ENCODE measurements at places on chromosomes 5 and 9.
A peak's percentile ranks its signal among the peaks of the same experiment; 100 is the strongest.

GRCh38 chr5:76283670-76284069 lies 119.4 kb upstream of the IQGAP2 start:
- no peak for DNase-seq

- DNase-seq: no peak
Observed at GRCh38 chr5:147180751-147181150, 54.1 kb upstream of the STK32A start.

- DNase-seq: no peak
Observed at GRCh38 chr5:132662004-132662401, 4.0 kb downstream of the IL13 start.

- DNase-seq: no peak
Observed at GRCh38 chr9:137470785-137471184, 11.7 kb upstream of the NSMF start.

- DNase-seq: no peak
Observed at GRCh38 chr9:21923694-21924093, 70.5 kb downstream of the CDKN2A start.

GRCh38 chr9:4339836-4340560 lies 40.1 kb upstream of the GLIS3 start:
- no peak for DNase-seq

GRCh38 chr9:96501633-96502538 lies 51.9 kb downstream of the HABP4 start:
- DNase-seq: no peak

DNA sequence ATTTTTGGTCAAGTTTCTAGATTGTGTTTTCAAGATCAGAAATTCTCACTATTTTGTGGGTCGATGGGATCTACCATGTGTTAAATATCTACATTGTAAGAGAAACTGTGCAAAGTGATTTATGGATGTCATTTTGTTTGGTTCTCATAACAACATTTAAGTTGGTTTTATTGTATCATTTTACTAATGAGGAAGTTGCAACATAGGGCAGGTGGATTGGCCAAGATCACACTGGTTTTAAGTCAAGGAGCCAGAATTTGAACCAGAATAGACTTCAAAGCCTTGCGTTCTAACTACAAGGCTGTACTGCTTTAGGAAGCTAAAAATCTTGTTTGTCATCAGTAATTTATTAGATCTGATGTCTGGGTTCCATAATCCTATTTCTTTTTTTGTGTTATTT lies 23.4 kb downstream of the SH3TC2 start:
- DNase-seq: no peak

DNA sequence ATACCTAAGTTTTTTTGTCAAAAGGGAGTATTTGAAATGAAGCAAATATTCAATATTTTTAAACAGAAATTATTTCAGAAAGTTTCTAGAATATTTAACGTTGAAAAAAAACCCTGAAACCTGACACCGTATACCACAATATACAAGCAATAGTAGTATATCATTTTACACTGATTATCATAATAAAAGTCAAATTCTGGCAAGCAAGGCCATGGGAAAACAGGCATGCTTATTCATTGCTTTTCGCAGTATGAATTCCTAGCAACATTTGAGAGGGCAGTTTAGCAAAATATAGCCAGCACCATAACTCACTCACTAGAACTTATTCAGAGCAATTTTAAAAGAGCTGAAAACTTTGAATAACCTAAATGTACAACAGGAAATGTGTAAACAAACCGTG lies 46.1 kb downstream of the ERAP1 start:
- no peak for DNase-seq

DNA sequence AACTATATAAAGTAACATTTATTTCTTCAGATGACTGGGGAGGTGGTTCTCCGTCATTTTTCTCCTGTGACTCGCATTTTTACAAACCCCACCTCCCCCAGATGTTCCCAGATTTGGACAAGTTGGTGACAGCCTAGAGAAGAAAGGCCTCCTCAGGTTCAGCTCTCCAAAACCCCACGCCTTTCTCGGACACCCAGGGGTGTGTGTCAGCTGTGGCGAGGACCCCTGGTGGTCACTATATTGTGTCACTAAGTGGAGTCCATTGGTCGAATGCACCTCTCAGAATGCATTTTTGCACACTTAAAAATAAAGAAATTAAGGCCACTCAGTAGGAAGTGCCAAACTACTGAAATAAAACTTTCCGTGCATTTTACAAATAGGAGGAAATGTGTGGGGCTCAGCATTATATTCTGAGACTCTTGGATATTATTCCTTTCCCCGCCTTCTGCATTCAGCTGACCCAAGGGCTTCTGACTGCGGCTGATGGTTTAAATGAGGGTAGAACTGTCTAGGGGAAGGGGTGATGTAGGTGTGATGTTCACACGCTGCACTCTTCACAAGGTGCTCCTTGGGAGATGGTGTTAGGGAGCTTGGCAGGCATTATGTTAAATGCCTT lies 47.6 kb downstream of the ACO1 start:
- no peak for DNase-seq

DNA sequence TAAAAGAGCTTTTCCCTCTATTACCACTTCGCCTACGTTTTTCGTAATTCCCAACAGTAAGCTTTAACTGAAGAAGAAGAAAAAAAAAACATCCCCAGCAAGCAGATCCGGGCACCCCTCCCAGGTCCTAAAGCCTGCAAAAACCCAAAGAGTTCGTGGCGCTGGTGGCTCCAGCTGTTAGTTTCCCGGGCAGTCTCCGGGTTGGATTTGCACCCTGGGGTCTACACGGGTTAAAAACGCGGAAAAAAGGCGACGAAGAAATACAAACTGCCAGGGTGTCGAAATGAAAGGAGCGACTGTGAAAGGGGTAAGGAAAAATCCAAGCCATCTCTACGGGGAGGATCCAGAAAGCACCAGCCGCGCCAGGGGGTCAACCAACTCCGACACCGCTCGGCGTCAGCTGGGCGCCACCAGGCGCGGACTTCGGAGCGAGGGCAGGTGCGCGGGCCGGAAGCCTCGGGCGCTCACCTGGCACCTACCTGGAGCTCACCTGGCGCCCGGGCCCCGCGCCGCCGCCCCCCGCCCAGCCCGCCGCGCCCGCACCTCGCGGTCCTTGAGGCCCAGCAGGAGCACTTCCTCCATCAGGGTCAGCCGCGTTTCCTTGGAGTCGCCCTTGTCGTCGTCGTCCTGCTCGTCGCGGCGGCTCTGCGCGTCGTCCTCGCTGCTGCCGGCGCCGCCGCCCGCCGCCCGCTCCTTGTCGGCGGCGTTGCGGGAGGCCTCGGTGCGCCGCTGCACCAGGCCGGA lies 680 bp downstream of the GOLPH3 start:
- no peak for DNase-seq

GRCh38 chr9:123825342-123826060 lies 104.4 kb downstream of the DENND1A start:
- DNase-seq: no peak

DNA sequence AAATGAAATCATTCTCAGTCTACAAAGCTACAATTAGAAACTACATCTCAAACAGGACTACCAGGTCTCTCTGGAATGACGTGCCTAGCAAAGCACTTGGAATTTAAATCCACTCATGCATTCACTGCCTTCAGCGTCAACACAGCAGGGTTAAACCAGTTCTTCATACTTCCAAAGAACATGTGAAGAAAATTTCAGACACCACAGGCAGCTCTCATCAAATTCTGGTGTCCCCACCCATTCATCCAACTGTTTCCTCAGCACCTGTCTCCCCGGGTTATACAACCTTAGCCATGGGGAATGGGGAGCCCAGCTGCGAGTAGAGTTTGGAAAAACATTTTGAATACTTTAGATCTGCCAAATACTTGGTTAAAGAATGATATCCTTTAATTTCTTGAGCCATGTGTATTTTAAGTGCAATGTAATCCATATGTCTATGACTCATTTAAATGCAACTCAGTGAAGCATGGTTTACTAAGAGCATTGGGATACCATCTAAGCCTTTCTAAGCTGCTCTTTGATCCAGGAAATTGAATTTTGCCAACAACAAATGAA lies 17.5 kb downstream of the ADAM19 start:
- DNase-seq: no peak

- DNase-seq: no peak
Observed at GRCh38 chr9:130741024-130741305, 47.4 kb downstream of the EXOSC2 start.

DNA sequence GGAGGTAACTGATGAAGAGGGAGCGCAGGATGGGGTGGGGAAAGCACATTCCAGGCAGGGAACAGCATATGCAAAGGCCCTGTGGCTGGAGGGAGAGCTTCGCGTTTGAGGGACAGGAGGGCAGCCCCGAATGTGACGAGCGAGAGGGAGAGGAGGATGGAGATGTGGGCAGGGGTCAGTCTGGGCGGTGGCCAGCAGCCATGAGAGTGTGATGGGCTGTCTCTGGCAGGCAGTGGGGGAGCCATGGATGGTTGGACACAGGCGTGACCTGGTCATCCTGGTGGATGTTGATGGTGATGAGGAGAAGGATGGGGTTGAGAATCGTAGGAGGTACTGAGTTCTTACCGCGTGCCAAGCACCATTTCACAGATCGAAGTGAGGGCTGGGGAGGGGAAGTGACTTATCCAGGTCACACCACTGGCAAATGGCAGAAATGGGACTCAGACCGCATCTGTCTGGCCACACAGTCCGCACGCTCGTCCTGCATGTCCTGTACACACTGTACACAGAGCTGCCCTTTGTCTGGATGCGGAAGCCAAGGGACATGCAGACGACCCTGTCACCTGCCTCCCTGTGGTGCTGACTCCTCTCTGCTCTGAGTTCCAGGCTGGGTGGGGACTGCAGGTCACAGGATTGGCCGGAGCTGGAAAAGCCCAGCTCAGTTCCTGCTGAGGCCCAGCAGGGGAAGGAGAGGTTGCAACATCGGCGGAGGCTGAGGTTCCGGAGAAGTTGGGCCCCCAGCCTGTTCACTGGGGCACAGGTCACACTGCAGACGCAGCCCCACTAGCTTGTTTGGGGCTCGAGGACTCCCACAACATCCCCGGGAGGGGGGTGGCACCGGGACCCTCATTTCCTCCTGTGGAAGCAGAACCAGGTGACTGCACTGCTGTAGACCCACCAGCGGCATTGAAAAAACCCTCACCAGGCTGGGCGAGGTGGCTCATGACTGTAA lies 165.6 kb upstream of the IER5L start:
- DNase-seq: no peak

GRCh38 chr5:223791-224190 lies 5.7 kb downstream of the SDHA start:
- no peak for DNase-seq

DNA sequence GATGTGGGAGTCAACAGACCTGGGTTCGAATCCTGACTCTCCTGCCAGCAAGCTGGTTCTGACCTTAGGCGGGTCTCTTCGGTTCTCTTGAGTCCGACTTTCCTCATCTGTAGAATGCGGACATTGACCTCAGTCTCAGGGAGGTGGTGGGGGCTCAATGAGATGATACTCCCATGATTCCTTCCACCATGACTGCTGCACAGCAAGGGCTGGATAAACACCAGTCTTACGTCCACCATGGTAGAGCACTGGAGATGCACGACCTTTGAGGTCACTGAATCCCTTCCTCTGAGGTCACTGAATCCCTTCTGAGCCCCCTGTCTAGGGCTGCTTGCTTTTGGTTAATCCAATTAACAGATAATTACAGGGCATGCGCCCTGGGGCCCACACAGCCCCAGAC lies 12.5 kb upstream of the SMIM23 start:
- no peak for DNase-seq

DNA sequence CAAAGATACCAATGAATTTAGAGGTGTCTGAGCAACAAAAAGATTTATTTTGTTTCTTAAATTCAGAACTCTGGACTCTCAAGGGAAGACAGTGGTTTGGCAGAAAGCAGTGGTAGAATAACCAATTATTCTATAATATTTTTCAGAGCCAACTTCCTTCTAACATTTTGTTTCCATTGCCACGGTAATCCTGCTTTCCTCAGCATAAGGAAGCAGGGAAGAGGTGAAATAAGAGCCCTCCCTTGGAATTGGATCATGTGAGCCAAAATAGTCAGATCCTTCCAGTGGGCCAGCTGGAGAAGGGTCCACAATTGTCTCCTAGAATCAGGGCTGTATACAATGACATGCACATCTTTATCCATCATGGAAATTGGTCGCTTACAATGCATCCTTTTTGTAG lies 130.0 kb upstream of the MAP1B start:
- DNase-seq: no peak

- no peak for DNase-seq
Observed at GRCh38 chr9:2662496-2662895, 40.9 kb downstream of the VLDLR start.

GRCh38 chr9:33170464-33171415 lies 3.6 kb upstream of the B4GALT1 start:
- DNase-seq: no peak

DNA sequence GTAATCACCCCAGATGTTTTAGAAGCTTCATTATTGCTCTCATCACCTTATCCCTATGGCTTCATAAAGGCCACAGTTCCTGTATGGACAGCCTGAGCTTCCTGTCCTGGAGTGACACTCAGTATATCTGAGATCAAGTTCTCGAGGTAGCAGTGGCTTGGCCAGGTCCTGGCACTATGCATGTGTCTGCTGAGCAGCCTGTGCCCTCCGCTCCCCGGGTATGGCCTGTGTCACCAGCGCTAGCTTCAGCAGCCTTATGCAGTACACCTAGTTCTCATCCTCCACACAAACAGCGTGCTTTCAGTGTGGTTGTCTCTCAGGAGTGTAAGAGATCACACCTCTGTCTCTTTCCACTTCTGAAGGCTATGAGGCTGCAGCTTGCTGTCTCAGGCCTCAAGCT lies 514.7 kb downstream of the DIRAS2 start:
- no peak for DNase-seq

DNA sequence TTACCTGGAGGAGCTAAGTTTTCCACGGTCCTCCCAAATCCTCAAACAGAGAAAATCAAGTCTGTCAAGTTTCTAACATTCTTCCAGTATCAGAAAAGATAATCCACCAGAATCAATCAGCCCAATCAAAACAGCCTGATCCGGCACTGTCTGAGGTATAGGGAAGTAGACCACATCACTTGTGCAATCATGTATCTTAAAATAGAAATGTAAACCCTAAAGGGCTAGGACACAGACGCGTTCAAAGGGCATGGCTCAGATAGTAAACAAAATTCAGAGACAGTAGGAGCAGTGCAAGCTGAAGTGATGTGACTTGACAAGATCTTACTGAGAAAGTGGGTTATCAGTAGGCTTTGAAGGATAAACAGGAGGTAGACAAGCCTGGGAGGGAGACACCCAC lies 252.4 kb upstream of the DAPK1 start:
- DNase-seq: no peak

- DNase-seq: peak; percentile 3
Observed at GRCh38 chr9:114153761-114154599, 1.4 kb upstream of the COL27A1 start.

- DNase-seq: no peak
Observed at GRCh38 chr5:171157775-171158174, 151.3 kb upstream of the TLX3 start.
